ENCODE measurements at places on chromosomes 3 and 15.

GRCh38 chr3:57383838-57384237 is 91.4 kb upstream of the ASB14 start:
- DNase-seq, result no peak

- DNase-seq, result no peak
These were observed 129.2 kb downstream of the FAM43A start for GRCh38 chr3:194814878-194815357.

DNA sequence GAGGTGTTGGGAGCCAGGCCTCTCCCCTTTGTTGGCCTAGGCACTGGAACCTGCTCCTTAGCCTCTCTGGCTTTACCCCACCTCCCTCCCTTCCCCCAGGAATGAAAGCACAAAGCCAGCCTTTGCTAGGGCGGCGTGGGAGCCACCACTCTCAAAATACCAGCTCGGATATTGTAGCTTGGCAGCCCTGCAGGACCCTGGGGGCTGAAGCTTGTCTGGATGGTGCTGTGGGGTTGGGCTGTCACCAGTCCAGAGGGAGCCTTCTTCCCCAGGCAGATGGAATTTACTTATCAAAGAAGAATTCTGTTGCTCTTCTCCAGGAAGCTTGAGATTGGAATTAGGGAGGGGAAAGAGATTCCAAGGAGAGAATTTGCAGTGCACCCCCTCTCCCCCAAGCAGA is 14.9 kb upstream of the GRM2 start:
- no peak for DNase-seq

DNA sequence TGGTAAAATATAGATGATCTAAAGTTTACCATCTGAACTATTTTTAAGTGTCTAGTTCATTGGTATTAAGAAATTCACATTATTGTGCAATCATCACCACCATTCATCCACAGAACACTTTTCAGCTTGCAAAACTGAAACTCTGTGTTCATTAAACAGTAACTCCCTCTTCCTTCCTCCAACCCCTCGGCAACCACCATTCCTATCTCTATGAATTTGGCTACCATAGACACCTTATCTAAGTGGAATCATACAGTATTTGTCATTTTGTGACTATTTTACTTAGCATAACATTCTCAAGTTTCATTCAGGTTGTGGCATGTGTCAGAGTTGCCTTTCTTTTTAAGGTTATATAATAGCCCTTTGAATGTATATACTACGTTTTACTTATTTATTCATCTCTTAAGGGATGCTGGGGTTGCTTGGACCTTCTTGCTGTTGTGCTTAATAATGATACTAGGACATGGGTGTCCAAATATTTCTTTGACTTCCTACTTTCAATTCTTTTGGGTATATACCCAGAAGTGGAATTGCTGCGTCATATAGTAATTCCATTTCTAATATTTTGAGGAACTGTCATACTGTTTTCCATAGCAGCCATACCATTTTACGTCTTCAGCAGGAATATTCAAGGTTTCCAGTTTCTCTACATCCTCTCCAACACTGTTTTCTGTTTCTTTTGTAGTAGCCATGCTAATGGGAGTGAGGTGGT is 20.9 kb downstream of the KAT2B start:
- no peak for DNase-seq

- DNase-seq, result no peak
These were observed 82.6 kb upstream of the CSPG5 start for GRCh38 chr3:47661121-47661752.

All from left cardiac atrium (tissue), 4 donors.